ENCODE measurements at places on chromosomes 16 and 17. TPM values are rescaled to one million over a fixed set of nuclear protein-coding genes. Genes with fewer than 3 reads are reported as not detected.

PLD6 gene
- polyA plus RNA-seq = 3.4 TPM

PRAC1 gene
- not detected for polyA plus RNA-seq

SEPTIN1 gene
- polyA plus RNA-seq = 3.1 TPM

ZDHHC1 gene
- 9.6 TPM for polyA plus RNA-seq

SLC9A5 gene
- polyA plus RNA-seq = 5.5 TPM

WDR90 gene
- polyA plus RNA-seq = 36.9 TPM

GPR179 gene
- 0.06 TPM for polyA plus RNA-seq

WSCD1 gene
- 16.0 TPM for polyA plus RNA-seq

ITGAX gene
- 1.9 TPM for polyA plus RNA-seq

CHST5 gene
- 0.42 TPM for polyA plus RNA-seq
